Prostate gland (tissue), 2 donors: ENCODE measurements at places on chromosomes 7 and 10.

GRCh38 chr7:16918288-16918895, 36.6 kb upstream of the AGR3 start:
- H3K36me3 ChIP-seq: no peaks in the 10 kb centered on the region
- no peak overlapping the region for H3K4me3 ChIP-seq
- H3K27me3 ChIP-seq: no peaks in the 10 kb centered on the region

DNA sequence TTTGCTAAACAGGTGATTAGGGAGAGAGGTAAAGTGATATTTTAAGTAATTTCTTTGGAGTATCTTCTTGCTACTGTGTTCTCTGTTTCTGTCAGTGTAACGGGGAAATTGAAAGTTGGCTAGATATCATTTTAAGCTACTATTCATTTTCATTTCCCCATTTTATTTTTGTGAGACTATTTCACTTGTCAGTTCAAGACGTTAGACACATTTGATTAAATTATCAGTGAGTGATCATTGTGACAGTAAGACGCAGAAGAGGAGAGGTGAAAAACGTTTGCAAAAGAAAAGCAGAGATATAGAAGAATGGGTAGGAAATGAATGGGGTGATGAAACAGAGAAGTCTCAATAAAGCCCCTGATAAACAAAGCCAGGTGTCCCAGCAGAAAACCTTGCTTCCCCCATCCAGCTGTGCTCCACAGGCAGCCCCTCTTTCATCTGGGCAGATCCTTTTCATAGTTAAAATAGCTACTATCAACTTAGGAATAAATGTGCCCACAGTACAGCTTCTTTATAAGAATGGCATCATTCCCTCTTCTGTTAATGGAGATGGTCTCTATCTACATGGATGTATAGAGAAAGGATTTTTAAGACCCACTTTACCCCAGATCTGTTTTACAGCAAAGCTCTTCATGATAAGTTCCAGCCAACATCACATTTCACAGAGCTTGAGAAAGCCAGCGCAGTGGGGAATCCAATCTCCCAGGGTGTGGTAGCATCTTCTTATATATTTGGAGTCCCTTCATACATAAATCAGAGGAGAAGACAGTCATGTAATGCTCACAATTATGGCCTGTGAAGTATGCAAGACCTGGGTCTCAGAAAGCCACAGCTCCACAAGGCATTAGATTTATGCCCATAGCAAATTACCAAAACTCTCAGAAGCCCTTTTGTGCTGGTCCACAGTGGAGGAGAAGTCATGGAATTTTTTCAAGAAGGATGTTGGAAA, 138.1 kb upstream of the ITGB1 start:
- H3K36me3 ChIP-seq: no peaks in the 10 kb centered on the region
- H3K27ac ChIP-seq: no peak overlapping the region
- H3K4me1 ChIP-seq: no peaks in the 10 kb centered on the region
- H3K27me3 ChIP-seq: no peaks in the 10 kb centered on the region
- H3K4me3 ChIP-seq: no peak overlapping the region
- DNase-seq: no peak

- no peaks in the 10 kb centered on the region for H3K36me3 ChIP-seq
- no peak overlapping the region for H3K4me3 ChIP-seq
- no peaks in the 10 kb centered on the region for H3K4me1 ChIP-seq
- no peaks in the 10 kb centered on the region for H3K27me3 ChIP-seq
- no peak for DNase-seq
- no peak overlapping the region for H3K27ac ChIP-seq
These were observed 122.7 kb upstream of the PRSS1 start for GRCh38 chr7:142626420-142627035.

GRCh38 chr10:74967911-74968666, 141.7 kb downstream of the KAT6B start:
- no peaks in the 10 kb centered on the region for H3K4me1 ChIP-seq
- no peak overlapping the region for H3K27ac ChIP-seq
- no peak for DNase-seq
- H3K36me3 ChIP-seq: no peaks in the 10 kb centered on the region

DNA sequence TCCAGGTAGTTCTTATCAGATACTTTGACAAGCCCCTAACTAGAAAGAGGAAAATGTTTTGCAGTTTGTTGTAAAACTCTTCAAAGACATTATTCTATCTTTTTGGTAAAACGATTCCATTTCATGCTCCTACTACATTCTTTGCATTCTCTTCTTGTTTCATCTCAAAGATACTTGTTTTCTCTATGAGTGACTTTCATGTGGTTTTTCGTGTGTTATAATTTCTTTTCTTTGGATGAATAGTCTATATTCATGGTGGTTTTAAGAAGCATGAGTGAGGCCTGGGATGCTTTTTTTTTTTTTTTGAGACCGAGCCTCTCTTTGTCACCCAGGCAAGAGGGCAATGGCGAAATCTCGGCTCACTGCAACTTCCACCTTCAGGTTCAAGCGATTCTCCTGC, 292.5 kb upstream of the LYZL1 start:
- H3K27me3 ChIP-seq: no peaks in the 10 kb centered on the region
- DNase-seq: no peak
- no peak overlapping the region for H3K27ac ChIP-seq
- no peak overlapping the region for H3K4me3 ChIP-seq

DNA sequence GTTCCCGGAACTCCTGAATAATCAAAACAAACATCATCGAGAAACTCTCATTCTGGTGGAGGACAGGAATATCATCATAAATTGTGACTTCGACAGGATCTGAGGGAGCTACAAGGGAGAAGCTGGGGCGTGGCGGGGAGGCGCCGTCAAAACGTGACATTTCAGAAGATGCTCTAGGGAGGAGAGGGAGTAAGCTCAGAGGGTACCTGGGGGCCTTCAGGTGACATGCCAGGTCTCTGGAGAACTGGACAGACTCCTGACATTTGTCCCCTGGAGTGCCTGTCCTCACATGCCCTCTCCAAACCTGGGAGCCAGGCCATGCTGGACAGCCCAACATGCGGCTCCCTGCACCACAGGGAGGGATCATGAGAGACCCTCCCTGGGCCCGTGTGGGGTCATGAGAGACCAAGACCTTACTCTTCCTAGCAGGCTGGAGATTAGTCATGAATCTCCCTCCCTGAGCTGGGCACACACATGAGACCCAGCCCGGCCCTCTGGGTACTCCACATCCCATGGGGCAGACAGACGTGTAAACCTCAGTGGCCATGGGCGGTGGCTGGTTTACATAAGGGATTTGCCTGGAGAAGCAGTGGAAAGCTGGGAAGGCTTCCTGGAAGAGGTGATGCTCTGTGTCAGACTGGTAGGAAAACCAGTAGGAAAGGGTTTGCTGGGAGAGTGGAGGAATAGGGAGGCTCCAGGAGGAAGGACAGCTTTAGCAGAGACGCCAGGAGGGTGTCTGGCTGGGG, 81.0 kb downstream of the MYL10 start:
- H3K36me3 ChIP-seq: no peaks in the 10 kb centered on the region
- no peak for DNase-seq
- no peaks in the 10 kb centered on the region for H3K4me1 ChIP-seq
- no peaks in the 10 kb centered on the region for H3K27me3 ChIP-seq
- H3K27ac ChIP-seq: no peak overlapping the region
- no peak overlapping the region for H3K4me3 ChIP-seq

DNA sequence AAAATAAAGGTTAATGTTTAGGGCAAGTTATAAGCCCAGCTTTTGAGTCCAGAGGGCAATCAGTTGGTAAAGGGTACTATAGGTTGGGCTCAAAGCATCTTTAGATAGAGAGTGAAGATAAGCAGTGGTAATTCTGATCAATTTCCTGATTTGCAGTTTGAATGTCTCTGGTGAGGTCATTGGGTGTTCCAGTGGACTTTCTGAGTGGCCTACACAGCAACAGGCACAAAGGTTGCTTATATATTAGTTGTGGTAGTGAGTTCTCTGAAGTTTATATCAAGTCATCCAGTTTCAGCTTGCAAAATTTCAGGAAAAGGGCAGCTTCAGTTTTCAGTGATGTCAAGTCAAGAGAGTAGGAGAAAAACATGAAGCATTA, 29.1 kb downstream of the GIMAP5 start:
- H3K27ac ChIP-seq: no peak overlapping the region
- H3K4me3 ChIP-seq: no peak overlapping the region
- no peaks in the 10 kb centered on the region for H3K27me3 ChIP-seq
- no peaks in the 10 kb centered on the region for H3K4me1 ChIP-seq

GRCh38 chr7:100667331-100668068, 6.0 kb upstream of the GNB2 start:
- H3K4me3 ChIP-seq: no peak overlapping the region
- no peaks in the 10 kb centered on the region for H3K4me1 ChIP-seq
- H3K27ac ChIP-seq: no peak overlapping the region
- DNase-seq: no peak

- no peaks in the 10 kb centered on the region for H3K4me1 ChIP-seq
- no peak overlapping the region for H3K4me3 ChIP-seq
- no peaks in the 10 kb centered on the region for H3K36me3 ChIP-seq
- H3K27me3 ChIP-seq: no peaks in the 10 kb centered on the region
- no peak for DNase-seq
These were observed 63.4 kb downstream of the CSGALNACT2 start for GRCh38 chr10:43201545-43202131.

DNA sequence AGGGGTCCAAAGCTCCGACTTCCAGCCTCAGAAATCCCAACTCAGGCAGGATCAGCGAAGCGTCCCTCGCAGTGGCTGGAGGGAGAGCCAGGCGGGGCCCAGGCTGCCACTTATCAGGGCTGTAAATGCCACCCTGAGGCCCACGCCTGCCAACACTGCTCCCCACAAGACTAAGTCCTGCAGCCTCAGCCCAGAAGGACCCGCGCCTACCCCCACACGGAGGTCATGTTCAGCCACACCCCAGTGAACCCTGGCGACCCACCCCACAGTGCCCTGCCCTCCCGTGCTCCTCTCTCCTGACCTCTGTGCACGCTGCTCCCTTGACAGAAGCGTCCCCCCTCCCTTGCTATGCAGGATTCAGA, 3.2 kb downstream of the PSMG3 start:
- no peak overlapping the region for H3K27ac ChIP-seq
- DNase-seq: no peak
- no peaks in the 10 kb centered on the region for H3K27me3 ChIP-seq
- H3K4me3 ChIP-seq: no peak overlapping the region
- peaks cover 10% of the 10 kb centered on the region for H3K4me1 ChIP-seq

GRCh38 chr10:75538144-75538543, 106.7 kb downstream of the LRMDA start:
- no peak for DNase-seq
- no peaks in the 10 kb centered on the region for H3K27me3 ChIP-seq
- no peak overlapping the region for H3K27ac ChIP-seq
- H3K4me3 ChIP-seq: no peak overlapping the region

- no peak overlapping the region for H3K4me3 ChIP-seq
- H3K36me3 ChIP-seq: no peaks in the 10 kb centered on the region
- peaks cover 2% of the 10 kb centered on the region for H3K27me3 ChIP-seq
- no peaks in the 10 kb centered on the region for H3K4me1 ChIP-seq
- DNase-seq: no peak
These were observed 17.6 kb upstream of the AKR1C3 start for GRCh38 chr10:5076615-5077014.

DNA sequence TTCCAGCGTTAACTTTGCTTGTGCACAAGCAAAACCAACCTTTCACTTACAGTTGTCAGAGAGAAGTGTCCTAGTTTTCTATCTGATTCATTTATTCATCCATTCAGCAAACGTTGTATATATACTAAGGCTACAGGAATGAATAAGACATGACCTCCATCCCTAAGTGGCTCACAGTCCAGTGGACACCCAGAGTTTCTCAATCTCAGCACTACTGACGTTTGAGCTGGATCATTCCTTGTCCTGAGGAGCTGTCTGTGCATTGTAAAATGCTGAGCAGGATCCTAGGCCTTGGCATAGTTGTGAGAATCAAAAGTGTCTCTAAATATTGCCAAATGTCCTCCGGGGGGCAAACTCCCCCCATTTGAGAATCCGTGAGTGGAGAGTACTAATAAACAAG, 166.7 kb upstream of the PRKCQ start:
- no peaks in the 10 kb centered on the region for H3K36me3 ChIP-seq
- DNase-seq: no peak

DNA sequence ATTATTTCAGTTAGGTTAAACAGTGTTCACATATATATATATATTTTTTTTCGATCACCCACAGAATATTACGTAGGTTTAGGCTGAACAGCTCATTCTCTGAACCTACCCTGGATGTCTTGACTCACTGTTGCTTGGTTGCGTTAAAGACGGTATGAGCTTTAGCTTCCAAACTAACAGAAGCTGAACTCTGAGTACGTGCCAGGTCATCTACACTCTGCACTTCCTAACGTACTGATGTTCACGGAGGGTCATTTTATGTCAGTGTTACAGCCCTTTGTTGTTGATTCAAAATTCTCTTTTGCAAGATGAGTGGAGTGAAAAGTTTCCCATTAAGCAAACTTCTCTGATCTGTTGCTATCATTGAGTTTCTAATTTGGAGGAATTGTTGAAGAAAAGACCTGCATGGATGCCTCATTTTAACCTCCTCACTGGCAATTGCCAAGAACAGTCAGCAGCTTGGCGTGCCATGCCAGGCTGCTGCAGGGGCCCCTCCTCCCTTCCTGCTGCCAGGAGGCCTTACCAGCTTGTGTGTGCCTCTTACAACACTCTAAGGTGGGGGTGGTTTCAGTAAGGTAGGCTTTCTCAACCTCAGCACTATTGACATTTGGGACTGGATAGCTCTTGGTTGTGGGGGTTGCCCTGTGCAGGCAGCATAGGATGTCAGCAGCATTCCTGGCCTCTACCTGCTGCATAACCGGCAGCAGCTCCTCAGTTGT, 44.3 kb downstream of the INSYN2A start:
- no peaks in the 10 kb centered on the region for H3K4me1 ChIP-seq
- no peak overlapping the region for H3K27ac ChIP-seq
- no peak for DNase-seq
- no peaks in the 10 kb centered on the region for H3K27me3 ChIP-seq

DNA sequence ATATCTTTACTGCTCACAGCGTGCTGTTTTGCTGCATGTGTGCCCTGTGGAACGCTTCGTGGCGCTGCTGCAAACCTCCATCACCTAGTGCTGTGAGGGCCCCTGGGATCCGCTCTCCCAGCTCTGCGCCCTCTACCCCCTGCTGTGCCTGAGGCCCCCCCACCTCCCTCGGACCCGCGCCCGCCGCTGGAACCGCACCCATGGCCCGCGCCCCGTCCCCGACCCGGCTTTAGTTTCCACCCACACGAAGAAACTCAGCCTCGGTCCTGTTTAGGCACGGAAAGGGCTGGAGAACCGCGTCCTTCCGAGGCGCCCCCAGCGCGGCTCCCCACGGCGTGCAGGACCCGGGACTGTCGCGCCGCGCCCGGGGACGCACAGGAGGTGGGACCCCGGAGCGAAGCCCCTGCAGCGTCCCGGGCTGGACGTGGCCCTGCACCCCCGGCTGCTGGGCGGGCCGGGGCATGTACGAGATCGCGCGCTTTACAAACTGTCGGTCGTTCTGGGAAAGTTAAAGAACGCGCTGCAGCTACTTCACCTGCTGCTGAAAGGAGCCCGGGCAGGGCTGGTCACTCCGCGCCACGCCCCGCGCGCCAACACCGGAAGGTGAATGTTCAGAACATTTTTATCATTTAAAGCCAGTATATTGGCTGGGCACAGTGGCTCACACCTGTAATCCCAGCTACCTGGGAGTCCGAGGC, 54.3 kb downstream of the BMS1 start:
- H3K36me3 ChIP-seq: no peaks in the 10 kb centered on the region
- no peak overlapping the region for H3K27ac ChIP-seq
- H3K4me1 ChIP-seq: no peaks in the 10 kb centered on the region
- no peaks in the 10 kb centered on the region for H3K27me3 ChIP-seq
- no peak for DNase-seq
